ENCODE measurements at places on chromosomes 7 and 10.
A peak's percentile ranks its signal among the peaks of the same experiment; 100 is the strongest.

- peak; percentile 56 for DNase-seq
These were observed 34.0 kb upstream of the CNPY1 start for GRCh38 chr7:155580367-155580766.

DNA sequence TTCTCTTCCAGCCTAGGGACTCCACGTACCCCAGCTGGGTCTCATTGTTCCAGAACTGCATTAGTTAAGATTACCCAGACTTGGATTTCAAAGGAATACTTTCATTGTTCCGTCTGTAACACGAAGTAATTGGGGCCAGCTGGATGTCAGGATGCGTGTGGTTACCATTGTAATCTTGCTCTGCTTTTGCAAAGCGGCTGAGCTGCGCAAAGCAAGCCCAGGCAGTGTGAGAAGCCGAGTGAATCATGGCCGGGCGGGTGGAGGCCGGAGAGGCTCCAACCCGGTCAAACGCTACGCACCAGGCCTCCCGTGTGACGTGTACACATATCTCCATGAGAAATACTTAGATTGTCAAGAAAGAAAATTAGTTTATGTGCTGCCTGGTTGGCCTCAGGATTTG, 21.0 kb downstream of the LRRC17 start:
- DNase-seq: no peak

DNA sequence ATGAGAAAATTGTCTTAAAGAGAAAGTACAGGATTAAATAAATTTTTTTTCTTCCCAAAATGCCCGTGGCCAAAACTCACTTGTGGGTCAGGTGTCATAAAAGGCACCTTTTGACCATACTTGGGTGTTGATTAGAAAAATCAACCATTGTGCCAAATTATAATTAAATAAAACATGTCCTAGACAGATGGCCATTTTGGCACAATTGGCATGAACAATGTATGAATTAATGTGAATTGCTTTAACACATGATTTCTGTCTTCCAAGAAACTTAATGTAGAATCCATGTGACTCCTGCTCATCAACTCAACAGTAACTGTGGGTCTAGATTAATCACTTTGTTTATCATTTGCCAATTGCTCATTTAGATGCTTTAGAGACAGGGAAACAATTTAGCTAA, 64.0 kb downstream of the CSTF2T start:
- DNase-seq: no peak

DNA sequence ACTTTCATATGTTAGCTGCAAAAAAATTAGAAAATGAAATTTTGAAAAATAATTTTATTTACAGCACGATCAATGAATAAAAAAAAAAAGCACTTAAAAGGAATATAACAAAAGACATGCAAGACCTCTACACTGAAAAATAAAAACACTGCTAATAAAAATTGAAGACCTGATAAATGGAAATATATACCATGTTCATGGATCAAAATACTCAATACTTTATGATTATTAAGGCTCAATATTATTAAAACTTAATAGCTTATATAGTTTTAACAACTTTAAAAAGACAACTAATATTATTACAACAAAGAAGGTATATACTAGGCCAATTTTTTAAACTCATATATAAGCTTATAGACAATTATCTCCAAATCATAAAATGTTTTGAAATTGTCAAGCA, 143.0 kb downstream of the GFRA1 start:
- DNase-seq: no peak

DNA sequence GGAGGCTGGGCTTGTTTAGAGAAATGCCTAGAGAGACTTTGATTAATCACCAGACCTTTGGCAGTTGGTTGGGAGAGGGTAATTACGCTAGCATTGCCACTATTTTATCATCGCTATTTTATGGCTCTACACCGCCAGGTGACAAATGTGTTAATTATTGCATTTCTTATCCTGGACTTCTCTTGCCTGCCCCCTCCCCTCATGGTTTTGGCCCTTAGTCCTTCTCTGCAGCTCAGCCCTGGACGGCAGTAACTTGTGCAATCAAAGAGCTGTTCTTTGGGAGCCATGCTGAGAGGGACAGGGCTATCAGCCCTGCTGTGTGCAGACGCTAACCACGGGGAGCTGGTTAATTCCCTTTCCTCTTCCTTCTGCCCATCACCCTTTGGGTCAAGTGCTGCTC, 585.0 kb downstream of the AUTS2 start:
- DNase-seq: peak; percentile 15

DNA sequence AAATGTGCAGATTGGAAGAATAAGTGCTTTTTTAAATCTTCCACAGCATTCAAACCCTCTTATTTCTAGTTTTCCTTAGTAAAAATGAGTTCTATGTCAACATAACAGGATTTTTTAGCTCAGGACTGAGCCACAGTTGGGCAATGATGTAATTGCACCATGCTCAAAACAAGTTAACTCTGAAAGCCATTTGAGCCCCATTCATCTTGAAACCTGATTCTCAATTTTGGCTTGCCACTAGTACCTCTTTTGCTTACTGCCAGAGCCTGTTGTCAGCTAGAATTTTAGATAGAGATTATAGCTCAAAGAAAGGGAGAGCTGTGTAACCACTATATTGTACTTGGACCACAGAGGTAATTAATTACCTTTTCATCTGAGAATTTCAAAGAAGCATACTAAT, 1028.5 kb upstream of the PHF14 start:
- DNase-seq: no peak

DNA sequence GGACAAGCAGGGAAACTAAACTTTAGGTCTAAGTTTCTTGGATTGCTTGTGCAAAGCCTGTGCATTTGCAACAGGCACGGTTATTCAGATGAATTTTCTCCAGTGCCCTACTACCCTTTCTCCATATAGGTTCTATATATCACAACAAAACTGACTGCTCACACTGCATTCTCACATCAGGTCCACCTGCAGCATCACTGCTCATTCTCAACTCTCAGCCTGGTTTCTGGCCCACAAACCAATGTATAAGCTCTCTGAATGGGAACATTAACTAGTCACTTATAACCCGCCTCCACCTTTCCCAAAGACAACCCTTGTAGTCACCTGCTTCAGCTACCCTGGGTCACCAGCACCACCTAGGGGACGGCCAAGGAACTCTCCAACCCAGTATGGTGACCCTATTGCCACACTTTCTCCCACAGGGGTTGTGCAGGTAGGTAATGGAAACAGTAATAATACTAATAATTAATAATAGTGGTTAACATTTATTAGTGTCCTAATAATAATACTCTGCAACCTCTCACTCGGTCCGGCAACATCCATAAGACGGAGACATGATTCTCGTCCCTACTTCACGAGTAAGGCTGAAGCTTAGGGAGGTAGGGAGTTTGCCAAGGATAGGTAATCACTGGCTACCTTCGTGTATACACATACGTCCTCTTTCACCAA, 97.3 kb downstream of the CLEC2L start:
- DNase-seq: peak; percentile 75

DNA sequence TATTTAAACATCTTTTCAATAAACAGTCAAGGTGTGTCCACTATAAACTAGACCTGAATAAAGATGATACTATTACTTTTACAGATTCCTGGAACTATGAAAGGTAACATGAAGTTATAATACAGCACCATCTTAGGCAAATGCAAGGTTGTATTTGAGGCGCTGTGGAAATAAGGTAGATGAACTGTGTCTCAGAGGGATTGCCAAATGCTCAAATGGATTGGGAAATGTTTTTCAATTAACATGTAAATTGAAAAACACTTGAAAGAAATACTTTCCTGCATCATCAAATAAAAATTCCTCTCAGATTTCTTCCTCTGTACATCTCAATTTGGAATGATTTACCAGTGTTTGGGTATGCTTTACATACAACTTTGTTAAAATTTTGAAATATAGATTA, 139.4 kb downstream of the DKK1 start:
- DNase-seq: no peak

DNA sequence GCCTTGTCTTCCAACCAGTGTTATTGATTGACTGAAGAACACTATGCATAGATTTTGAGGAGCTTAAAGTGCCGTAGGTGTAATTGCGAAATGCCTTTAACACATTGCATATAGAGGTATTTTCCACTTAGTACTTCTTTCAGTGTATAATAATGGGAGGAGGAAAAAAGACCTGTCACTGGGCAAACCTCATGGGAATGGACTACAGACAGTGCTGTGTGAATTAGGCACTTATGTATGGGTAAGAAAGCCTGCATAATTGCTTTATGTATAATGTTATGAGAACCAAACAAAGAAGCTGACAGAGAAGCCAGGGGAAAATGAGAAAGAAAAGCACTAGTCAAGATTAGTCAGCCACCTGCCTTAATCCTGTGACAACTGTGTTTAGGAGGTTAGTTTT, 12.4 kb upstream of the SCRN1 start:
- DNase-seq: peak; percentile 21

GRCh38 chr7:34849986-34850385, 187.3 kb downstream of the DPY19L1 start:
- DNase-seq: no peak

GRCh38 chr10:14571866-14572507, 202.7 kb downstream of the FAM107B start:
- DNase-seq: no peak

DNA sequence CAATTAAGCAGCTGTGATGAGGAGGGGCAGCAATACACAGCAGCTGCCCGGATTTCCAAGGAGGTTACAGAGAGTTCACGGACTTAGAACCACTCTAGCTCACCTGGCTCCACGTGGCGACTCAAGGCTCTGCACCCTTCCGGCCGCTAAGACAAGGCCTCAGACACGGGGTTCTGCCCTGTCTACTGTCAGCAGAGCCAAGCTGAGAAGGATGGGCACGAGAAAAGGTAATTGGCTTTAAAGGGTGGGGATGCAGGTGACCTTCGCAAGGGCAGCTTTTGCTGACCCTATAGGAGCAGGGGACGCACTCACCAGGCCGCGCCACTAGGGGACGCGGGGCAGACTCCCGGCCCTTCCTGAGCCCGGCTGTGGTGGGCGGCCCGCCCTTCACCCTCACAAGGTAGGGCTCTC, 152.4 kb downstream of the KIF20B start:
- DNase-seq: no peak

DNA sequence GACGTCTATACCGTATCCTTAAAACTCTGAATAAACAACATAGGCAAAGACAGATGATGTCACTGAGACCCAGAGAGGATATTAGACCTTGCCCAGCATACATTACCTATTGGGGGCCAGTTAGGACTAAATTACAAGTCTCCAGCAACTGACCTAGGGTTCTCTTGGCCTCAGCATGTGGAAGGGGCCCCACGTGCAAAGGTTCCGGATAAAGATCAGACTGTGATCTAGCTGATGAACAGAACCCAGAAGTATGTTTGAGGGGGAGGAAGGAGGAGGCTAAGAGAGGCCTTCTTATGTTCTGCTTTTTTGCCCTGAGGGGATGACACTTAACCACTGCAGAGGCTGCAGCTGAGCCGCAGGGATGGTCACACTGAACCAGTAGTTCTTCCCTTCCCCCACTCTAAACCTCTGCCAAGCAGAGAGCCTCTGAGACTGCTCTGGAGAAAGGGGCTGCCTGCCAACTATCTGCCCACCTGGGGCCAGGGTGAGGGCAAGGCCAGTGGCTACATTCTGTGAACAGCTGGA, 24.0 kb upstream of the KMT2C start:
- DNase-seq: peak; percentile 99

- DNase-seq: no peak
These were observed 38.3 kb downstream of the AHCYL2 start for GRCh38 chr7:129263168-129263567.

DNA sequence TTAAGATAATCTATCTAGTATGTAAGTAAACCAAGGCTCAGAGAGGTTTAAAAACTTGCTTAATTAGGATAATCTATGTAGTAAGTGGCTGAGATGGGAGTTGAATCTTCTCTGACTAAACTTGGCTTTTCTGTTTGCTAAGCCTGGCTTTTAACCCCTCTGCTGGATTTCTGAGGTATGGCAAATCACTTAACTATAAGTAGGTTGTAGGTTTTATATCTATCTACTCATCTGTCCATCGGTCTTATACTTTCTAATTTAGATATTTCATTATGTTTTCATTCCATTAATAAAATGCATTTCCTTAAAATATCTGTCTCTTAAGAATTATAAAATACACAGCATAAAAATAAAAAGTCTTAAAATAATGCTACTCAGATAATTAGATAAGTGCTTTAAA, 59.4 kb downstream of the ST7 start:
- peak; percentile 67 for DNase-seq

- no peak for DNase-seq
These were observed 674 bp upstream of the OSBPL3 start for GRCh38 chr7:24980534-24981170.

- no peak for DNase-seq
These were observed 222.8 kb upstream of the PLXNA4 start for GRCh38 chr7:132799081-132799413.

DNA sequence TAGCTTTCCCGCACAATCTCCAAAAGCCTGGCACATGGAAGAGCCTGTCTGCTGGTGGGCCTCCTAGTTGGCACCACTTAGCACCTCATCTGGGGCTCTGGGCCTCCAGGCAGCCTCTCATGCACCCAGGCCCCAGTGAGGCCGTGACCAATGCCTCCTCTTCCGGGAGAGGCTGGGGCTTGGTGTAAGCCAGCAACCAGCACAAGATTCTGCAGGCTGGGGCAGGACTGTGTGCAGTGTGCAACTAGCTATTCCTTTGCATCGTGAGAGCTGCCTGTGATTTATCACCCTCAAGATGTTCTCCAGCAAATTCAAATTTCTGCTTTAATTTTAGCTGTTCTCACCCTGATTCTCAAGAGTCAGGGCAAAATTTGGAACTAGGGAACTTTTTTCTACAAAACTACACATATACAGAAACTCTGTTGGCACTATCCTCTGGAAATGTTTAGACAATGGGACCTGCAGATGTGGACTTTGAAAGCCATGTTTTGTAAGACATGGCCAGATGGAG, 603.7 kb upstream of the MKI67 start:
- no peak for DNase-seq

GRCh38 chr7:10677211-10677610, 296.5 kb upstream of the PHF14 start:
- no peak for DNase-seq

DNA sequence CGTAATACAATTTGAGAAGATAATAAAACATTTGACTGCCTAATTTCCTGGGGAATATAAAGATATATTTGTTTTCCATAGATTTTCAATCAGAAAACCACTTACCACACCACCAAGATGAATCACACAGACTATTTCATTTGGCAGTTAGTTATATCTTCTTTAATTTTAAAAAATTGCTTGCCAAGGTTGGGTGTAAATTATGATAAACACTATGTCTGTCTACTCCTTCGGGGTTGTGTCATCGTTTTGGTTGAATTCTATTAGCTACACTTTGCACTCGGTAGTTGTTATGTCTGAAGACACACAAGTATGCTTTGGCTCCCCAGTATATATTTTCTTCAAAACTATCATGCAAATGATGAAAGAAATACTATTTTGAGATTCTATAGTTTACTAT, 594.8 kb upstream of the SEMA3D start:
- no peak for DNase-seq

GRCh38 chr7:36406156-36406555, 16.5 kb downstream of the ANLN start:
- DNase-seq: no peak

GRCh38 chr7:67781841-67782240, 785.2 kb downstream of the TYW1 start:
- no peak for DNase-seq

DNA sequence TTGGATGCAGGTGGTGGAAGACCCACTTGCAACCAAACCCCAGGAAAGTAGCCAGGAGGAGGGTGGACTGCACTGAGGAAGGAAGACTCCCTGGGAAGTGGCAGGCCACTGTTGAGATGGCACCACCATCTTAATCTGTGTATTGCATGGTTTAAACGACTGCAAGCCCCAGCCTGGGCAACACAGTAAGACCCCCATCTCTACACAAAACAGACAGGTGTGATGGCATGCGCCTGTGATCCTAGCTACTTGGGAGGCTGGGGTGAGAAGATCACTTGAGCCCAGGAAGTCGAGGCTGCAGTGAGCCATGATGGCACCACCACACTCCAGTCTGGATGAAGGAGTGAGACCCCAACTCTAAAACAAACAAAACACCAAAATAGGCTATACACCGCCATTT, 9.7 kb upstream of the BCL7B start:
- no peak for DNase-seq

Measured in NB4 (cell line).